ENCODE measurements at places on chromosomes 7 and 10.

- peak; percentile 95 for DNase-seq
Observed at GRCh38 chr10:123139521-123140163, 3.9 kb downstream of the HMX3 start.

DNA sequence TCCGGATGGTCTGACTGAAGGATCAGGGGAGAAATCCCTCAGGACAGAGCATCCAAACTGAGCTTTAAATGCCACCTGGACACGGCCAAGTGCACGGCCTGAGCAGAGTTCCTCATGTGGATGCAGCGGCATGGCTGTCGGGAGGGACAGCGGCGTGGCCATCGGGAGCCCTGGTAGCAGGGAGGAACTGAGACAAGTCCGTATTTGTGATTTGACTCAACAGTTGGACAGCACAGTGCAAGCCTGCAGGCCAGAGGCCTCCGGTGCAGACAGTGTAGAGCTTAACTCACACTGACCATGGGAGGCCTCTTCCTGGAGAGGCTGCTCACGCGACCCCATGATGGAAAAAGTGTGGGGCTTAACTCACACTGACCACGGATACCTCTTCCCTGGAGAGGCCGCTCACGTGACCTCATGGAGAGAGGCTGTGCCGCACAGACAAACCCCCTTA, 207.4 kb downstream of the DIP2C start:
- no peak for DNase-seq

DNA sequence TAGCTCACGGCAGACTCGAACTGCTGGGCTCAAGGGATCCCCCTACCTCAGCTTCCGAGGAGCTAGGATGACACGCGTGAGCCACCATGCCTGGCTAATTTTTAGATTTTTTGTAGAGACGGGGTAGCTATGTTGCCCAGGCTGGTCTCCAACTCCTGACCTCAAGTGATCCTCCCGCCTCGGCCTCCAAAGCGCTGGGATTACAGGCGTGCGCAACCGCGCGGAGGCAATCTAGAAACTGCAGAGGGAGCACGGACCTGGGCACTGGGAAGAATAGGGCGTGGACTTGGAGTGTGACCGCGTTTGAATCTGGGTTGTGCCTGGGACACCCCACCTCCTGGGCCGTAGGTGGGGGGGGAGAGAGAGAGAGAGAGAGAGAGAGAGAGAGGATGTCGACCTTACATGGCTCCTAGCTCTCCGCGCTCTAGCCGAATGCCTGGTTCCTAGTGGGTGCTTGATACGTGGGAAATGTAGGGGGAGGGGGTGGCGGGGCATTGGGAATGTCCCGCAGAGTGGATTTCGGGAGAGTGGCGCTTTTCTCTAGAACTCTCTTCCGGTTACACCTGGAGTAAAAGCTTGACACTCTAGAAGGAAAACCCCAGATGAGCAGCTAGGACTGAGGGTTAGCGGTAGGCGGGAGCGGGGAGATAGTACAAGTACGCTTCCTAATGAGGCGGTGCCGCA, 1.2 kb upstream of the MAP3K8 start:
- DNase-seq, result no peak

- DNase-seq, result peak; percentile 68
Observed at GRCh38 chr10:80196270-80196949, 8.9 kb downstream of the ANXA11 start.

GRCh38 chr10:82934429-82934828, 1059.4 kb downstream of the NRG3 start:
- DNase-seq, result peak; percentile 4

GRCh38 chr10:131620314-131620713, 280.5 kb upstream of the PPP2R2D start:
- DNase-seq, result no peak

DNA sequence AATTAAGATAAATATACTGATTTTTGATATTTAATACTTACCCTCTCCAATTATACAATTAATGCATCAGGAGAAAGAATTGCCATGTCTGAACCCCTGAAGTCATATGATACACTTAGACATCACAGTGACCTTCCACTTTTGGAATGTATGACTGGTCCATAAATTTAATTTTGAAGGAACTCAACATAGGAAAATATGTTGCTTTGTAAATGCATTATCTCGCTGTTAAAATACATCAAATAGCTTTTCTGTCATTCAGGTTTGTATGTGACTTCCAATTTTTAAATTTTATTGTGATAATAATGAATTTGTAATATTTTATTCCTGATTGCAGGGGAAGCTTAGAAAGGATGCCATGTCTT, 631.9 kb upstream of the ANKRD30A start:
- no peak for DNase-seq

DNA sequence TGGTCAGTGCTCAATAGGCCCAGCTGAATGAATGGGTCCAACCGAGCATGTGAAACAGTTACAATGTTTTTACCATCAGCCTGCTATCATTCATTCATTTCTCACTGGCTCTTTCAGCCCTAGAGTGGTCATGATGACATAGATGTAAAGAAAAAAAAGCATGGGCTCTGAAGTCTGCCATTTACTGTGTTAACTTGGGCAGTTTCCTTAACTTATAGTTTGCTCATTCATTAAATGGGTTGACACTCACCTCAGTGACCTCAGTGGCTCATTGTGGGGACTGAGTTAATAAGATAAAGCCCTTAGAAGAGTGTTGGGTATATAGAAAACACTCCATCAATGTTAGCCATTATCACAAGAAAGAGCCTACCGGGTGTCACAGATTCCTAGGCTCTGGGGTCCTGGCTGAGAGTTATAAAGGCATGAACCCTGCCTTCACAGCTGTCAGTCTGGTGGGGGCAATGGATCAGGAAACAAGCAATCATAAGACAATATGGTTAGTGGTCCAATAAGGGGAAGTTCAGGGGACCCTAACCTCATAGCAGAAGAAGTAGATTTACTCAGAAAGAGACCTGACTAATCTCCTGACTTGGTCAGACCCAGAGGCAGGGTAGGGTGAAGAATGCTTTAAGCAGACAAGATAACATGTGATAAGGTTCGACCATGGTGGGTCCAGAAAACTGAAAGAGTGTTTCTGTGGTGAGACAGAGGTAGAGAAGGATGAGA, 29.7 kb upstream of the GPAM start:
- no peak for DNase-seq
